ENCODE measurements at places on chromosomes 6 and 20.

DNA sequence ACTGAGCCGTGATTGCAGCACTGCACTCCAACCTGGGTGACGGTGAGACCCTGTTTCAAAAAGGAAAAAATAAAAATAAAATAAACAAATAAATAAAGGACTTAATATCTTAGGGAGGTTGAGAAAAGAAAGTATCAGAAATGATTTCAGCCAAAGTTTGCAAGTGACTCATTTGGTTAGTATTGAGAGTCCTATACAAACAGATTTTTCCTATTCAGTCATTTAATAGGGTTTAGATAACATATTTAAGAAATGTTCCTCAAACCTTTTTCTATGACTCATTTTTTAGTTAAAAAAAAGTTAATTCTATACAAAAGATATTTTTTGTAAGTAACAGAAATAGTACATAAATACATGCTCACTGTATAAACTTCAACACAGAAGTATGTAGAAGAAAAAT is 235.1 kb downstream of the GJA1 start:
- no peak for DNase-seq

DNA sequence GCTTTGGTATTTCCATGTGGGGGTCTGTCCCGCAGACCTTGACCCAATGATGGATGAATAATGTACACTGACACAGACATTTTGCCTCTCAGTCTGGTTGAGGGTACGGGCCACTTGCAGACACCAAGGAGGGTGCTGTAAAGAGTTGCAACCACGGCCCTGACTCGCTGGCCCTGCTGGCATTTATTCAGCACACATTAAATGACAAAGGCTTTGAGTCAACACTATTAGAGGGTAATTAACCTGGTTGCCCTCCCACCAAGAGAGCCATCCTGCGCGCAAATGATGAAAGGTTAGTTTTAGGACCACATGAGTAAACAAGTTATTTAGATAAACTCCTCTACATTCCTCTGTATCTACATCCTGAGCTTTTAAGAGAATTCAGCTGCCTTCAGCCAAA is 308.9 kb upstream of the MMS22L start:
- DNase-seq, result no peak

- DNase-seq, result no peak
These were observed 15.6 kb downstream of the COL21A1 start for GRCh38 chr6:56231827-56232226.

DNA sequence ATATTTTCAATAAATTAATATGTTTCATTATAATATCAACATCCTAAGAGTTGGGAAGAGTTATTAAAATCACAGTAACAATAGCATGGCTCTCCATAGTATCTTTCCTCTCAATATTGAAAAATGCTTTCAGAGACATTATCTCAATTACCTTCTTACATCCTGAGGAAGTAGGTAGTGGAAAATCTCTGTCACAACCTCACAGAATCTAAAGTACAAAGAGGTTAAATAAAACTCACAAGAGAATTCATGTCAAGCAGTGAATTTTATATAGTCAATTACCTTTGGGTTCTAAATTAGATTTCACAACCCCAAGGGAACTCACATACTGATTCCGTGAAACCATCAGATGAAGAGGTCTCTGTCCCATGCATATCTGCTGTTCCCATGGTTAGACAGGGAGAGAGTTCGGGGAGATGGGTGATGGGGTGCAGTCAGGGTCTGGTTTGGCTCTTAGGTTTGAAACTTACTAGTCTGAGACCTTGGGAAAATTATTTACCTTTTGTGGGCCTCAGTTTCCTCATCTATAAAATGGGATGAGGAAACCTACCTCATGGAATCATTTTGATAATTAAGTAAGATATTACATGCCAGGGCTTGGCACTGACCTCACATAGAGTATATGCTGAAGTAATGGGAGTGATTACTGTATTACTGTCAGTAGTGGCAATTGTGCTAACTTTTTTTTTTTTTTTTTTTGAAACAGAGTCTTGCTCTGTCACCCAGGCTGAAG is 74.0 kb upstream of the SNX9 start:
- no peak for DNase-seq

GRCh38 chr20:8658103-8658502 is 410.8 kb upstream of the PLCB4 start:
- no peak for DNase-seq

- DNase-seq, result no peak
These were observed 219.2 kb upstream of the SGK1 start for GRCh38 chr6:134537146-134537555.

DNA sequence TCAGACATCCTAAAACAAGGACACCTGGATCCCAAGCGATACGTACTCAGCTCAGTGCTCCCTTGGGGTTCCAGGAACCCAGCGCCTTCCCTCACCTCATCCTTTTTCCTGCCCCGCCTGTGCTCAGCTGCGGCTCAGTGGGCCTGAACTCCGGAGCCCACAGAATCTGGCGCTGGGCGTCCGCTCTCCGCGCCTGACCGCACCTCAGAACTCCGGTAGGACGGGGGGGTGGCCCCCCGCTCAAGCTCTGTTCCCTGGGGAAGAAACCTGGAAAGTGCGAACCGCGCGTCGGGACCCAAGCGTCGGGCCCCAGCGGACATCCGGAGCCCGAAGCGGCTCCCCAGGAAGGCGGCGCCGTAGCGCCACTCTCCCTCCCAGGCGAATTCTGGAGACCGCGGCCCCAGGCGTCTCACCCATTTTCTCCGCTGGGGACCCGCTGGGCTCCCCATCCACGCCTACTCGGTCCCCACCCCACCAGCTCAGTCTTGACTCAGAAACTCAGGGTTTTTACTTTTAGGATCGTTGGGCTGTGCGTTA is 336 bp upstream of the LY6G5C start:
- peak; percentile 34 for DNase-seq

DNA sequence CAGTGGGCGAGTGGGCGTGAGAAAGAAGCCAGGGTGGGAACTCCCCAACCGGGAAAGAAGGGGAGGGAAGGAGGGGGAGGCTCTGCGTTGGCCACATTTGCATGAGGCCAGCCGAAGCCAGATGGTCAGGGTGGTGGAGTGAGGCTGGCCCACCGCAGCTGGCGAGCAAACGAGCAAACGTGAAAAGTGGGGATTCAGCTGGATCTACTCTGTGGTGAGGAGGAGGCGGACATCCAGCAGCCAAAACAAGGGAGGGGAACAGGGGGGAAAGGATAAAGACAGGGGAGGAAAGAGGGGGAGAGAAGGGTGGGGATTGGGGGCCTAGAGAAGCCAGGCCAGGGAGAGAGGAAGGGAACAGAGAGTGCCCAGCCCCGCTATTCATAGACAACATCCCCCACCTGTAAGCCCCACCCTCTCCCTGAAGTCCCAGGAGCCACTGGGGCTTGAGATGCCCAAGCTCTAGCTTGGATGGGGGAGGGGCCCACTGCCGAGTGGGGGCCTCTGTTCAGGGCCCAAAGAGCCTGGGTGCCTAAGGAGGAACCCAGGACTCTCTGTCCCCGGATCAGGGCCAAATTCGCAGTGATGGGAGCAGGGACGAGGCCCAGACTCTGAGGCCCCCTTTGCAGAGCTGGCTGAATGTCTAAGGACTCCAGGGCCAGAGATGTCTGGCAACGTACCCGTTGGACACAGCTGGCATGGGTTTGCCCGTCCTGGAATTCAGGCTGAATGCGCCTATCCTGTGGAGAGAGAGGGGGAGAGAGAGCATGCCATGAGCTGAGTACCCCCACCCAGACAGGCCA is 45.1 kb downstream of the CPNE5 start:
- DNase-seq, result no peak

DNA sequence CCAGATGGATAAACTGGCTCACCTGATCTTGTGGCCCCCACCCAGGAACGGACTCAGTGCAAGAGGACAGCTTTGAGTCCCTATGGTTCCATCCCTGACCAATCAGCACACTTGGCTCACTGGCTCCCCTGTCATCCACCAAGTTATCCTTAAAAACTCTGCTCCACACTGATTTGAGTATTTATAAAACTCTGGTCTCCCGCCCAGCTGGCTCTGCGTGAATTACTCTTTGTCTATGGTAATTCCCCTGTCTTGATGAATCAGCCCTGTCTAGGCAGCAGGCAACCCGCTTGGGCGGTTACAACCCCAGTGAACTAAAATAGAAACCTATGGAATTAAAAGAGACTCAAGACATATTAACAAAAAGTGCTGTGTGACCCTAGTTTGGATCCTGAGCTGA is 38.1 kb upstream of the CD83 start:
- no peak for DNase-seq

DNA sequence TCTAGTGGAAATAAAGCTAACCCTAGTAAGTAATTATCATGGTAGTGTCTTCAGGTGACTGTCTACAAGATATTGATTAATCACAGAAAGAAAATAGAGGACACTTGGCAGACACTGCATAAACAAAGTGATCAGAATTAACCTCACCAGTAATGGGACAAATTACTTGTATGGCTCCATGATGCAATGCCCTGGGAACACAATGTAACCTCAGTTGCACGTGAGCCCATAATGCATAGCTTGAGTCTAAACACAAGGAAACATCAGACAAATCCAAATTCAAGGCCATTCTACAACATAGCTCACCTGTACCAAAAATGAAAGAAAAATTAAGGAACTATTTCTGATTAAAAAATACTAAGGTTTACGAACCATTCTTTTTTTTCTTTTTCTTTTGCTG is 92.4 kb upstream of the SSTR4 start:
- no peak for DNase-seq

DNA sequence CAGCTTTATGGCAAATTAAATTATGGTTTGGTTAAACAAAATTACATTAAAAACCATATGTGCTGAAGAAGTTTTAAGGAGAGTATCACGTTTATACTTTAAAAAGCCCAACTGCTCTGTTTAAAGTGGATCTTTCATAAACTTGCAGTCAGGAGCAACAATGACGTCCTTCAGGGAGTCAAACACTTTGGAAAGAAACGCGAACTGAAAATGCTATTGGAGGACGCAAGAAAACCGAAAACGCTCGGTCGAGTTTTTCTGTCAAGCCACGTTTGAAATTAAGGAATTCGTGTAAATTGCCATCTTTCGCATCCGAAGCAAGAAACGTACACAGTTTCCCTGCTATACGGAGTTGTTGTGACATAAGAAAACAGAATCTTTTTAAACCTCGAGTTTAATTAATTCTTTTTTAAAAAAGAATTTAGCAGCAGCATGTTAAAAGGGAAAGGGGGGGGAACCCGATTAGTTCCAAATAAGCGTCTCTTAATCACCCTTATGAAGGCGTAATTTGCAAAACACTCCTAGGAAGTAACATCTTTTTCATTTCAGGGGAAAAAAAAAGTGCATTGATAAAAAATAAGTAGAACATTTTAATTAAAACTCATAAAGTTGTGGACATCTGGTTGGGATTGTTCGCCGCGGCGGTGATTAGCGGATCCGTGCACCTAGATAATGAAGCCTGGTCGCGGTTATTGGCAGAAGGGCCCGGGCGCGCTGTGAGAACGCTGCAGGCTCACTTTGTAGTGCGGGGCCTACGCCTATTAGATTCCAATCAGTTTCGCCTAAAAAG is 295.4 kb downstream of the TFAP2C start:
- DNase-seq, result no peak

DNA sequence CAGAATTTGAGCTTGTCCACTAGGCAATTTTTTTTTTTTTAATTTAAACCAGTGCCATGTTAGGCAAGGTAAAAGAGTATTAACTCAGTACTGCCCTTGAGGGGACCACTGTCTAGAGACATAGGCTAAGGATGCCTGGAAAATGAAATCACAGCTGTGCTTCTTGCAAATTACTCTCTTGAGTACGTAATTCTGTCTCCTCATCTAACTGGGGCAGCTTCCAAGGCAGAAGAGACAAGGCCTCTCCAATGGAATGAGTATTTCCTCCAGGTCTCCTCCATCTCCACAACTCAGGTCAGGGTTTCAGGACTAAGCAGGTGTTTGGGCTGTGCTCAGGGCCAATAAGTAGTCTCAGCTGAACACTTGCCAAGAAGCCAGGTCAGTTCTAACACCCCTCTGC is 33.8 kb upstream of the MRPS10 start:
- no peak for DNase-seq

DNA sequence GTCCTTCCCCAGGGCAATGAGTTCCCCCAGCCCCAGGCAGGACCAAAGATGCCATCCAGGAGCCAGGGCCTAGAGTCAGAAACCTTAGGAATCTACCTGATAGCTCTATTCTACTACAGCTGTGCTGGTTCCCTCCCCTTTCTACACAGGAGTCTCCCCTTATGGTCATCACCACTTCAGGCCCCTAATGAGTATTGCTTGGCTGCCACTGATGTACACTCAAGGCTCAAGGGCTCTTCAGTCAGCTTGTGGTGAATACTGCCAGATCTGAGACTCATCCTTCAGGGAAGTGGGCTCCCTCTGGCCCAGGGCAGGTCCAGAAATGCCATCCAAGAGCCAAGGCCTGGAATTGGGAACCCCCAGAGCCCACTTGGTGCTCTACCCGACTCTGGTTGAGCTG is 248.6 kb downstream of the ALDH8A1 start:
- no peak for DNase-seq

GRCh38 chr6:69018906-69019305 is 383.8 kb downstream of the ADGRB3 start:
- no peak for DNase-seq

- DNase-seq, result no peak
These were observed 110.5 kb downstream of the MANEA start for GRCh38 chr6:95687839-95688238.

DNA sequence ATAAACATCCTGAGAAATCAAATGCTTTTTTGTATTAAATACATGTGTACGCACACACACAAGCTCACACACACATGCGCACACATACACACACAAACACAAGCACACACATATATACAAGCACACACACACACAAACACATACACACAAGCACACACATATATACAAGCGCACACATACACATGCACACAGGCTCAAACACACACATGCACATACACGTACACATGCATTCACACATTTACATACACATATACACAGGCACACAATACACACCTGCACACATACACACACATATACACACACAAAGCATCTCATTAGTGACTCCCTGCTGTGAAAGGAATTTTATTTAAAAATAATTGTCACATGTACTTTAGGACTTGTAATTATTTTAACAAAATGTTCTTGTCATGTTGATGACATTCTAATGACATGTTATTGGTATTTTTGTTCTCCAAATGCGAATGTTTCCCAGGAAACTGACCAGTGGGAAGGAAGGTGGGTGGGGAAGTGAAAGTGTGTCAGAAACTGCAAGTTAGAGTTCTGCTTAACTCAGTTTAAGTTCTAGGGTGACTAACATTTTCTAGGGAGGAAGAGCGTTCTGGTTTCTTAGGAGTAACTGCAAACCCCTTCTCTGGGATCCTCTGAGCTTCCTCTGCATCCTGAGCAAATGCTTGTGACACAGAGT is 113.9 kb upstream of the ZNF217 start:
- peak; percentile 33 for DNase-seq

DNA sequence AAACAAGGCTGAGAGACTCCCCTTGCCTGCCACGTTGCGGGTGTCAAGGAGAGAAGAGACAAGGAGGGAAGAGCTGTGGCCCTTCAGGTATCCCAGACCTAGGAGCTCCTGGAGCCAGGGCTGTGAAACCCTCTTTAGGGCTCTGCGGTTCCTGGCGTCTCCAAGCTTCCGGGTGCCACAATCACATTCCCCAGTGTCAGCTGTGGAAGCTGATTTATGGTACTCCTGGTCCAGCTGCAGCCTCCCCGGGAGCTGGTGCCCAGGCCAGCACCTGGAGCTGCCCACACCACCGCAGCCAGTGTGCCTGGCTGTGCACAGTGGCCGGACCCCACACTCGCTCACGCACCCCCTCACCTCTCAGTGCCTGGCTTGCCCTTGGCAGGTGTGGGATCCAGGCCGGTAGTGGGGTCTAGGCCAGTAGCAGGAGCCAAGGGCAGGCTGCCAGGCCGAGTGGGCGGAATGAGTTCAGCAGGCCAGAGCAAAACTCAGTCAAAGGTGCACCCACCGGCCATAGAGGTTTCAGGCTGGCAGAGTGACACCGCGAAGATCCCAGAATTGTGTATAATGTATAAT is 58.9 kb upstream of the L3MBTL3 start:
- DNase-seq, result no peak

- DNase-seq, result no peak
These were observed 24.6 kb upstream of the FOXF2 start for GRCh38 chr6:1364791-1365190.

All from activated CD4-positive, alpha-beta T cell treated with anti-CD3 and anti-CD28 coated beads for 4 hours (primary cell).